ENCODE measurements at places on chromosomes 4 and X. TPM values are rescaled to one million over a fixed set of nuclear protein-coding genes. Genes with fewer than 3 reads are reported as not detected.

The WDR44 gene
- 16.3 TPM for total RNA-seq

- DNase-seq = no peak
Measured at GRCh38 chr4:139768366-139768765, 102.7 kb downstream of the MGST2 start.

The MAGED1 gene
- 28.1 TPM for total RNA-seq

DNA sequence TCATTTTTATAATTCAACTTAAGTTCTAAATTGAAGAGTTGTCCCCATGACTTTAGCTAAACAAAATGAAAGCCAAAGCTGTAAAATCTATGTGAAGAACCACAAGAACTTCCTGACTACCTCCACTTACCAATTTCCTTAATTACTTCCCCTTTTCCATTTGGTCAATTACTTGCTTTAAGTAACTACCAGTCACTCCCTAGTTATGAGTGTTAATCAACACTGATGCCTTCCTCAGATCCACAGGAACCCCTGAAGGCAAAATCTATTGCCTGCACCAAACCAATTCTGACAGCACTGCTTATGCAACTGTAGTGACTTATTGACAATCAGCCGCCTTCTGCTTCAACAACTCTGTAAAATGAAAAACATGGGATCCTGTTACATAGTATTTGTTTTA, 10.5 kb downstream of the RBMX start:
- DNase-seq = no peak

DNA sequence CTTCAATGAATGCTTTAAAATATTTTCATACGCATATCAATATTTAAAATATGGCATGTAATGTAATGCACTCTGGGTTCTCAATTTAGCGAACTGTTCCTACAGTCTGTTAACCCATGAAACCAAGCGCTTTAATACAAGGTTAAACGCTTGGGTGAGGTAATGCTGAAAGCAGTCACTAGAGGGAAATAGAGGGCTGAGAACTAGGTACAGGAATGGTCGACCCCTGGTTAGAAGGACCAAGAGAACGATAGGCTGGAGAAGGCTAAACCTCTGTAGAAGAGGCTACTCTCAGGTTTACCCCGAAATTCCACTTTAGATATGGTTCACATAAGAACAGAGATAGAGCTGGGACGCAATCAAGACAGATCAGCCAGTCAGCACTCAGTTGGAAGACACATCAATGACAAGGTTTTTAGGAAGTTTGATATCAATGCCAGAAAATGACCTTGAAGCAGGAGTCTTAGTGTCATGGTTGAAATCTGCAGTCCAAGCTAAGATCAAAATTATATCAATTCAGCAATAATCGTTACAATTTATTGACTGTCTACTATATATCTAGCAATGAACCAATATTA, 26.9 kb downstream of the ARSJ start:
- DNase-seq = no peak

- DNase-seq = no peak
Measured at GRCh38 chrX:14505648-14506047, 23.7 kb upstream of the GLRA2 start.

GRCh38 chr4:32219306-32220075, 1499.3 kb downstream of the PCDH7 start:
- DNase-seq = no peak

- DNase-seq = no peak
Measured at GRCh38 chrX:110394651-110395050, 36.0 kb downstream of the RTL9 start.

The VEGFC gene
- 28.4 TPM for total RNA-seq

GRCh38 chr4:89661173-89661899, 175.6 kb downstream of the SNCA start:
- DNase-seq = no peak

- DNase-seq = no peak
Measured at GRCh38 chr4:34720571-34720970, 1523.7 kb downstream of the ARAP2 start.

The KIF4A gene
- 0.09 TPM for total RNA-seq

The CCNI gene
- 233 TPM for total RNA-seq

DNA sequence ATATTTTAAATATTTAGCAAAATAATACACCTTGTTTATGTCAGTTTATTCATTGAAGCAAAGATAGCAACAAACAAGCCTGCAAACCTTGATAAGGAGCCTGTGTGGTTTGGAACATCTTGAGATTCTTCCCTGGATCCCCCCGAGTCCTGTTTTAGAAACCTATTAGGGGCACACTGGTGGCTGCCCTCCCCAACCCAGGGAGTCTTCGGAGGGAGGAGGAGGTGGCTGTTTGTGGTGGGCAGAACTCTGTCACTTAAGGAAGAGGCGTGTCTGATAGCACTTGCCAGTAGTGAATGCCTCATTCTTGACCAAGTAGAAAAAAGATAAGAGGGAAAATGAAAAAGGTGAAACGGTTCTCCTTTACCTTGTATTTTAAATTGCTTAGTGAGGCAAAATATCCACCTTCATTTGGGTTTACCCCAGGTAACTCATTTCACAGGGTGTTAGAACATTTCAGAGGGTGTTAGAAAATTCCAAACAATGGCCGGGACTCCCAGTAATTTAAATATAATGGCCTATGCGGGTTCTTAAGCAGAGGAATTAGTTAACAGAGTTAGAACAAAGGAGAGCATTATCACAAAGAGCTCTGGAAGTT, 10.4 kb downstream of the KIT start:
- DNase-seq = no peak

DNA sequence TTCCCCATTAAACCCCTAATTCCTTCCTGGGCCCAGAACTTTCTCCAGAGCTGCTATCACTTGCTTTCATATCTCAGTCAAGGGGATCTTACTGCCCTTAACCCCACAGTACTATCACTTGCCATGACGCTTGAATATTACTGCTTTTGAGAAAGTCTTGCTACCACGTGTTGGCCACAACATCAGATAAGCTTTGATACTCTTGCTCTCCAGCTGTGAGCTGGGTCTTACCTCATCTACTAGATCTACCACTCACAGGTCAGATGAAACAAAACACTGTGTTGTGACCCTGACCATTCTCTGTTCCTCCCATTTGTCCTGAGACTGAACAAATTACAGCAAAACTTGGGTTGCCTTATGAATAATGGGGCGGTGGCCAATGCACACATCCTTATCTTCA, 12.1 kb upstream of the TAPT1 start:
- no peak for DNase-seq

DNA sequence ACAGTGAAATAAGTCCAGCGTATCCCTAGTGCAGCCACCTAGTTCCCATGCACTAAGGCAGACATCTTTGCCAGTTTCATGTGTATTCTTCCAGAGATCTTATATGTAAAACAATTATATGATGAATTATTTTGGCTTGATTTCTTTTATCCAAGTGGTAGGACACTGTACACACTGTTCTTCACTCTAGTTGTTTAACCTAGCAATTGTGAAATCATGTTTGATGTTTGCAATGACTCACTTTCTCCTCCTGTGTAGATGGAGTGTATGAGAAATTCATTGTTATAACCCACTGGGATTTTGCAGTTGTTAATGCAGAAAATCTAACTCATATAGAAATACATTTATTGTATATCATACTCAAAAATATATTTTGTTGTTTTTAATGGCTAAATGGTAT, 17.5 kb upstream of the TBC1D1 start:
- DNase-seq = no peak

DNA sequence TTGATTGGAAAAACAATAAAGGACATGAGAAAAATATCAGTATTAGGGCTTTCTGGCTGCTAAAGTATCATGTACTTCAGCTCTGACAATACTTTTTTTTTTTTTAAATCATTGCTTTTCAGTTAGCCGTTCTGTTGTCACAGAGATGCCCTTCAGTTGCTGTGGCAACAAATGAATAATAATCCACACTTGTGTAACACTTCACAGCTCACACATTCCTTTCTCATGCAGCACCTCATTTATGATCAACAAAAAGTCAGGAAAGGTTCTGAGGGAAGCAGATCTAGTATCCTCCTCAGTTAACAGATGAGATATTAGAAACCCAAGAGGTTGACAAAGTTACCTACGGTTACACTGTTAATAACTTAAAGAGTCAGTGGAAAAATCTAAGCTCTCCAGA, 444.2 kb upstream of the SLIT2 start:
- no peak for DNase-seq

GRCh38 chr4:28351102-28351501, 1490.5 kb downstream of the STIM2 start:
- DNase-seq = no peak

The OPHN1 gene
- total RNA-seq = 7.0 TPM

DNA sequence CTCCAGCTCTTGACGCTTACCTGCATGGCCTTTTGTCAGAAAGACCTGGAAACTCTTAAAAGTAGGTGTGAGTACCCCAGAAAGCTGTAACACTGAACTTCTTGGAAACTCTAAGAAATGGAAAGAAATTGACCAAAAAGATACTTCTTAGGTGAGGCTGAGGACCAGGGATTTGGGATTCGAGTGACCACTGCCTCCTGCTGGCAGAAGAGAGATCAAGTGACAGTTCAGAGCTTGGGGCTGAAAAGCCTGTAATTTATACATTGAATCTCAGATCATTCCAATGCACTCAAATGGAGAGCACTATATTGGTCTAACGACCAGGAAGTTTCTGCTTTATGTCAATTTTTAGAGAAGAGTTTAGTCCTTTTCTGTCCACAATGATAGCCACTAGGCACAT, 204.6 kb downstream of the PDGFRA start:
- DNase-seq = no peak

DNA sequence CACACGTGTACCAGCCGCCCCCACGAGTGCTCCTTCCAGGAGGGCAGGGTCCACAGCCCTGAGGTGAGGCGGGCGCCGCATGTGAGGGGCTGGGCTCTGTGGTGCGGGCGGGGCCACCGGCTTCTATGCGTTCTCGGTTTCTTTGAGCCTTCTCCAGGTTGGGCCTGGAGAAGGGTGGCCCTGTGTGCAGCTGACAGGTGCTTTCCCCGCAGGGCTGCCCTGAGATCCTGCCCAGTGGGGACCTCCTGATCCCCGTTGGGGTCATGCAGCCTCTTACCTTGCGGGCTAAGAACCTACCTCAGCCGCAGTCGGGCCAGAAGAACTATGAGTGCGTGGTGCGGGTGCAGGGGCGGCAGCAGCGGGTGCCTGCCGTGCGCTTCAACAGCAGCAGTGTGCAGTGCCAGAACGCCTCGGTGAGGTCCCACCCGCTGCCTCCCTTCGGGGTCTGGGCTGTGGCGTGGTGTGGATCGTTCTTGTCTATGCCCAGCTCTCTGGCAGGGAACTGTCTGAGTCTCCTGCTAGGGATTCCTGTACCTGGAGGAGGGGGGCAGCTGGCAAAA, 6.8 kb downstream of the PLXNA3 start:
- no peak for DNase-seq

The SPANXC gene
- not detected for total RNA-seq

The CCDC149 gene
- 11.5 TPM for total RNA-seq

DNA sequence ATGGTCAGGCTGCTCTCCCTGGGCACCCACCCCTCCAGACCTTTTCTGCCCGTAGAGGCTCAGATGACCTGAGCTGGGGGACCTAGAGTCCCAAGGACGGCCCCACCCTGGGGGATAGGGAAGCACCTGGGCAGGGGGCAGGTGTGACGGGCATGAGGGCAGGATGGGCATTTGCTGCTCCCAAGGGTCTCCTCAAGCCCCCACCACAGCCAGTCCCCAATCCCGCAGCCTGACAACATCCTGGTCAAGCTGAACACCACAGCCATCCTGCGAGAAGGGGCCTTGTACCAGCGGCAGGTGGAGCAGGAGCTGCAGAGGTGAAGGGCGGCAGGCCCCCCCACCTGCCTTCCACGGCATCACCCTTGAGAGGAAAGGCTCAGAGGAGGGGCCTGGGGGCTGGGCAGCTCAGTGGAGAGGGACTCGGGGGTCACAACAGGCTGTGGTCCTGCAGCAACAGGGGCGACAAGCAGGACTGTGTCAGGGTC, 17.8 kb upstream of the RNF4 start:
- no peak for DNase-seq

DNA sequence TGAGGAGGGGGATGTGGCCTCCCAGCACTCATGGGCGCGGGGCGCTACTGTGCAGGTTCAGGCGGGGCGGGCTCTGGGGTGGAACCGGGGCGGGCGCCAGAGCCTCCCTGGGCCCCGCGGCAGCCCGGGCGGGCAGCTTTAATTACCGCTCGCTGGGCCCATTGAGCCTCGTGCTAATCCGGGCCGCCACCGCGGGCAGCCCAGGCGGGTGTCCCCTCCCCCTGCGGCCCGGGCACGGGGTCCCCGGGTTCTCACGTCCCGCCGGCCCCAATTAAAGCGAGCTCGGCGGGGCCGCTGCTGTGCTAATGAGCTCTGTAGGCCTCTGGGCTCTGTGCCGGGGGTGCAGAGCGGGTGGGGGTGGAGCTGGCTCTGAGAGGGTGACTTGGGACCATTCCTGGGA, 22.8 kb upstream of the FGFR3 start:
- DNase-seq = no peak

- no peak for DNase-seq
Measured at GRCh38 chr4:82367438-82368097, 6.2 kb downstream of the HNRNPD start.

DNA sequence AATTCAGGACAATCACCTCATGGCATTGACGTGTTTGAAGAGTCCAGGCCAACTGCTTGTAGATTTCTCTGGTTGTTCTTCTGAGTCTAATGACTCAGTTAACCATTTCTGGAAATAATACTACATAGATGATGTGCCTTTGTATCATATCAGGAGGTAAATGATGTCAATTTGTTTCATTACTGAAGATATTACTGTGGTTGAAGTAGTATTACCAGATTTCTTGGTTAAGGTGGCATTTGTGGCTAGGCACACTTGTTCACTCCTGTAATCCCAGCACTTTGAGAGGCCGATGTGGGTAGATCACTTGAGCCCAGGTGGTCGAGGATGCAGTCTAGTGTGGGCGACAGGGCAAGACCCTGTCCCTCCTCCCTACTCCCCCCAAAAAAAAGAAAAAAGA, 15.7 kb downstream of the RPL9 start:
- no peak for DNase-seq

DNA sequence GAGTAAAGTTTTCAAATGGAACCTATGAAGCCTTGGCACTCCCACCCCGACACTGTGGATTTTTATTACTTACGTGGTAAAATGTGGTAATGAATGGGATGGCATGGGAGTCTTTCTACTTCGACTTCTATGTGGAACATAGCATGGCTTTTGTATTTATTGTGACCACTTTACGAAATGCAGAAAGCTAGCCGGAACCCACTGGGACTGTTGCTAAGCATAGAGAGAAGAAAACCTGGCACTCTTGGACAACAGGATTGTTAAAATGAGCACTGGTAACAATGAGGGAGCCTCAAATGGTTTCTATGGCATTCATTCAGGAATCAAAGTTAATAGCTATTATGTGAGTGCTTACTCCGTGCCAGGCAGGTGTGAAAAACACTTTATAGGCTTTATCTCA, 113.3 kb downstream of the PDS5A start:
- no peak for DNase-seq

The HHIP gene
- 0.47 TPM for total RNA-seq

DNA sequence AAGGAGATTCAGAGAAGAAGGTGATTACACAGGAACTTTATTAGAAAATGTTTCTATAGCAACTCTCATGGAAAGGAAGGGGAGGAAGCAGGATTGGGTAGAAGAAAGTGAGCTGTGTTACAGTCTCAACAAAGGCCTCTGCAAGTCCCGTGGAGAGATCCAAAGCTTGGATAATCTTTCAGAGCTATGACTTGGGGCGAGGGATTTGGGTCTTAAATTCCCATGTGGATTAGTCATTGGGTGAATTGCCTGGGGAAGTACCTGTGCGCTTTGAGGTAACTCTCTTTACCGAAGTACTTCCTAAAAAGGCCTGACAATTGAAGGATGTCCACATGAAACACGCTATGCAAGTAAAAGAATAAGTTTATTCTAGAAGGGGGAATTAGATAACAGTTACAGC, 133.8 kb upstream of the ANKRD50 start:
- no peak for DNase-seq

- no peak for DNase-seq
Measured at GRCh38 chr4:186400676-186401075, 134.7 kb downstream of the F11 start.

The NHS gene
- total RNA-seq = 4.0 TPM

Measured in omental fat pad (tissue), 4 donors.